Fibroblast of skin of left biceps (primary cell): ENCODE measurements at places on chromosomes 11 and 22.

DNA sequence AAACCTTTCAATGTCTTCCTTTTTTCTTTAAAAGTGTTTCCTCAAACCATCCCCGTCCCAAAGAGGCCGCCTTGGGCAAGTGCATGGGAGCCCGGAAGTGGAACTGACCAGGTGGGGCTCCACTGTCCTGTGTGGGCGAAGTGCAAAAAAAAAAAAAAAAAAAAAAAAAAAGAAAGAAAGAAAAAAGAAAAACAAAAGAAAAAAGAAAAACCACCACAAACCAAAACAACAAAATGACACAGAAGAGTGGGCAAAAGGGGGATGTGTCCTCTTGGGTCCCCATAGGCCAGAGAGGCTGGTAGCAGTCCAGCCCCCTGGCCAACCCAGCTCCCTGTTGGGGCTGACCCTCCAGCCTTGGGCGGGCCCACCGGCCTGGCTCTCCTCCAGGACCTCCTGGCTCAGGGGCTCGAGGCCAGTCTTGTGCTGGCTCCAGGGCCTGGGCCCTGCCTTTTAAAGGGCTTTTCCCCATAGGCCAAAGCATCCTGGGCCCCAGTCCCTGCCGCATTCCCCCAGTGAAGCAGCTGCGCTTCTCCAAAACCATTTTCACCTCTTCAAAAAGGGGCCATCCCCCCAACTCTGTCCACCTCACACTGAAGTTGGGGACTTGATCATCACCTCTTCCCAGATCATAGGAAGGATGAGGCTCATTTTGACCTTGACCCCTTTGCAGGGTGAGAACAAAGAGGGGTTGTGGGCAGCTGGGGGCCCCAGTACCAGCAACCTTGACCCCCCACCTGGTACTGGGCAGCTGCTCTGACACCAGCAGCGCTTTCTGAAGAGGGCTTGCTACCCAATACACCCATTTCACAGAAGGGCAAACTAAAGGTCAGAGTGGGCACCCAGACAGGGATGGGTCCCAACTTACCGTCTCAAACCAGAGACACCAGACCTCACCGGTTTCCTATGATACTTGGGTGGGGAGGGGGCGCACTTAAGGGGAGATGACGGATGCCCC is 9.4 kb downstream of the CBX6 start:
- DNase-seq, result no peak

DNA sequence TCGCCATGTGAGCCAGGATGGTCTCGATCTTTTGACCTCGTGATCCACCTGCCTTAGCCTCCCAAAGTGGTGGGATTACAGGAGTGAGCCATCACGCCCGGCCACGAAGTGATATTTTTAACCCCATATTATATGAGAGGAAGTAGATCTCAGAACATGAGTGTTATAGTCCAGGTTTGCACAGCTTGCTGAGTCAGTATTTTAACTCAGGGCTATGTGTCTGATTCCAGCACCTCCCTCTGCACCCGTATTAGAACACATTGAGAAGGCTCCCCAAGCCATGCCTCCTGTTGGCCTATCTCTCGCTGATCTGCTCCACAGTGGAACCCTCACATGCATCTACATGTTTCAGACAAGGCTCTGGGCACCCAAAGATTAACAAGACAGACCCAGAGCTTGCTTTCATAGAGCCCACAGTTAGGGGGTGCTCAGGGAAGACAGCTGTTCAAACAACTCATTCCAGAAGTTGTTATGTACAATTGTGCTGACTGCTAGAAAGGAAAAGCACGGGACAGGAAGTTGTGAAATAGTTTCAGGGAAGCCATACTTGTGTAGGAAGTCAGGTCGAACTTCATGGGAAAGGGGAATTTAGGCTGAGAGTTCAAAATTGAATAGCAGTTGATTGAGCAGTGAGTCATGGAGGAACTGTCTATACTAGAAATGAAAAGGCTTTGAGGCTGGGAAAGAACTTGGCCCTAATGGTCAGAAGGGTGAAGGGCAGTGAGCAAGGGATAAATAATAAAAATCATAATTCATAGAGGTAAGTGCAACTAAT is 49.3 kb upstream of the CLPB start:
- DNase-seq, result no peak

DNA sequence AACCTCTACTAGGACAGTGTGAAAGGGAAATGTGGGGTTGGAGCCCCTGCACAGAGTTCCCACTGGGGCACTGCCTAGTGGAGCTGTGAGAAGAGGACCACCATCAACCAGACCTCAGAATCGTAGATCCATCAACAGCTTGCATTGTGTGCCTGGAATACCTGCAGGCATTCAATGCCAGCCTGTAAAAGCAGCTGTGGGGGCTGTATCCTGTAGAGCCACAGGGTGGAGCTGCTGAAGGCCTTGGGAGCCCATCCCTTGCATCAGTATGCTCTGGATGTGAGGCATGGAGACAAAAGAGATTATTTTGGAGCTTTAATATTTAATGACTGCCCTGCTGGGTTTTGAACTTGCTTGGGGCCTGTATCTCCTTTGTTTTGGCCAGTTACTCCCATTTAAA is 46.3 kb downstream of the PGR start:
- no peak for DNase-seq

- no peak for DNase-seq
Observed at GRCh38 chr11:124768914-124769313, 6.8 kb upstream of the ESAM start.

DNA sequence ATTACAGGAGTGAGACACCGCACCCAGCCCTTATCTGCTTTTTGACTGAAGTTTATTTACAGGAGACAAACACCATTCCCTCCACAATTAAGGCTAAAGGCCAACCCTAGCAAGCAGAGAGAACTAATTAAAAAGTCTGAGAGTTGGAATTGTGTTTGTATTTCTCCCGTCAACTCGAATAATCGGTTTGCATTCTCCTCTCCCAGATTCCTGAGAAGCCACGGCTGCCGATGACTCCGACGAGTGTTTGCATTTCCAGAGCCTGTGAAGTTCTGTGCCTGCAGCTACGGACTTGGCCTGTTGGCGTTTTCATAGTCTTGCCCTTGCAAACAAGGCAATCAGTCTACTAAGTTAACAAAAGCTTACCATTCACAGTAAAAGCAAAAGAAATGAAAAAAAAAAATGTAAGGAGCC is 73.2 kb upstream of the NUP50 start:
- DNase-seq, result no peak

GRCh38 chr11:67354075-67355022 is 1.0 kb upstream of the POLD4 start:
- no peak for DNase-seq

DNA sequence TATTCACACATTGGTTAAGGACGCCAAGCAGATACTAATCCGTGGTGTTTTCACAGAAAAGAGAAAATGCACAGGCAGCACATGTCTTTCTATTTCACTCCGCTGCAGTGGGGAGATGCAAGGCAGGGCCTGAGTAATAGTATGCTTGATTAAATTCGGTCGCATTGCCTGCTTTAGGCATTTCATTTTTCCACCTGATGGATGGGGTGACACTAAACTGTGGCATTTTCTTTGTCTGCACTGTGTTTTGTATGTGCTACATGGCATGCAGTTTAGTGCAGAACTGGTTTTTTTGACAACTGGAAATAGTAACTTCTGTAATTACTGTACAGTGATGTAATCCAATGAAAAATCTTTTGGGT is 94.9 kb downstream of the SLC17A6 start:
- no peak for DNase-seq

GRCh38 chr22:27205492-27206373 is 548.3 kb downstream of the MIAT start:
- DNase-seq, result no peak

DNA sequence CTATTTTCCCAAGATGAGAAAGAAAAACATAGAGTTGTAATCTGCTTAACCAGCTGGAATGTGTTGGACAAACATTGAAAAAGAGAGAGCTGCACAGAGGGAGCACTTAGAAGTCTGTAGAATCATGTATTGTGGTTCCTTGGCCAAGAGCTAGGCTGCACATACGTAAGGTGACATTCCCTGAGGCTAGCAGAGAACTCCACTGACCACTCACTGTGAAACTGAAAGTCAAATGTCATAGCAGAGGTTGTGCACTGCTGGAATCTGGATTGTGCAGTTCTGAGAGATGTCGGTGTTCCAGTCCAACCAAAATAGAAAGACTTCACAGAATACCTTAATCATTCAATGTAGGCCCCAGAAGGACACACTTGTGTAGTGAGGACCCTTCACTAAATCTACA is 772.8 kb upstream of the RAG2 start:
- no peak for DNase-seq

DNA sequence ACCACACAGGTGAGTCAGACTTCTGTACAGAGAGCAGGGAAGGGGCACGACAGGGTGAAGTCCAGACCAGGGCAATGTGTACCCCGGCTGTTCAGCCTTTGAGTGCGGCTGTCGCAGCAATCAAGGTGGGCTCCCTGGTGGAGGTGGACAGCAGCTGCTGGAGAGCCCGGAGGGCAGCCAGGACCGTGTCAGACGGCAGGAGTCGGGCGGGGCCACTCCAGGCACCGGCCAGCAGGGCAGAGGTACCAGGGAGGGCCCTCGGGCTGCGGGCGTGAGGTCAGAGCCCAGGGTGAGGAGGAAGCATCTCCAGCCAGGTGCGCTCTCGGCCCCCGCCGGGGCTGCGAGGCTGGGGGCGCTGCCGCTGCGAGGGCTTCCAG is 802 bp upstream of the PIM3 start:
- no peak for DNase-seq

DNA sequence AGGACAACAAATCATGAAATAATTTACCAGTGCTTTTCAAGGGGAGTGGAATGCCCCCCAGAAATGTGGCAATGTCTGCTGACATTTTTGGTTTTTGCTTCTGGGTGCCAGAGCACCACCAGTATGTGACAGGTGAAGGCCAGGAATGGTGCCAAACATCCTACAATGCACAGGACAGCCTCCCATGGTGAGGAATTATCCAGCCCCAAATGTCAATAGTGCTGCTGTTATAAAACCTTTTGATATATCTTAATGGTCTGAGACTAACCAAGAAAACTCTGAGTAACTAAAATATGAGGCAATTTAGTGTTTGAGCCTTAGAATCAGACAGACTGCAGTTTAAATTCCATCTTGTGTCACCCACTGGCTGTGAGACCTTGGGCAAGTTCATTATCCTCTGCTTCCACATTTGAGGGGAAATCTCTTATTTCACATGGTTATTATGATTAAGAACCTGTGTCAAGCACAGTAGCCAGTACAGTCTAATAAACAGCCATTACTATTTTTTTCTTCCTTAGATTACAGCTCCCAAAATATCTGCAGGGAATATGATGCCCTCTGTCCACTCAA is 69.5 kb downstream of the AMBRA1 start:
- DNase-seq, result no peak

GRCh38 chr11:69231466-69232018 is 62.4 kb upstream of the MYEOV start:
- DNase-seq, result no peak

- DNase-seq, result no peak
Observed at GRCh38 chr11:118705111-118705741, 25.8 kb upstream of the TREH start.

GRCh38 chr11:128135451-128135850 is 451.9 kb downstream of the ETS1 start:
- no peak for DNase-seq

DNA sequence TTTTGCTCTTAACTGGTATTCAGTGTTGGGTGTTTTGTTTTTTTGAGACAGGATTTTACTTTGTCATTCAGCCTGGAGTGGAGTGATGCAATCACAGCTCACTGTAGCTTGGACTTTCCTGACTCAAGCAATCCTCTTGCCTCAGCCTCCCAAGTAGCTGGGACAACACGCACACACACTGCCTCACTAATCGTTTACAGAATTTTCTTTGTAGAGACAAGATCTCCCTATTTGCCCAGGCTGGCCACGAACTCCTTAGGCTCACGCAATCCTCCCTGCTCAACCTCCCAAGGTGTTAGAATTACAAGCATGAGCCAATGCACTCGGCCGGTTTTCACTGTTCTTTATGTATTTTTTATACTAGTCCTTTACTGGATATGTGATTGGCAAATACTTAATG is 51.0 kb upstream of the IGLL5 start:
- no peak for DNase-seq

GRCh38 chr22:24564376-24565058 is 8.7 kb downstream of the SNRPD3 start:
- DNase-seq, result no peak

DNA sequence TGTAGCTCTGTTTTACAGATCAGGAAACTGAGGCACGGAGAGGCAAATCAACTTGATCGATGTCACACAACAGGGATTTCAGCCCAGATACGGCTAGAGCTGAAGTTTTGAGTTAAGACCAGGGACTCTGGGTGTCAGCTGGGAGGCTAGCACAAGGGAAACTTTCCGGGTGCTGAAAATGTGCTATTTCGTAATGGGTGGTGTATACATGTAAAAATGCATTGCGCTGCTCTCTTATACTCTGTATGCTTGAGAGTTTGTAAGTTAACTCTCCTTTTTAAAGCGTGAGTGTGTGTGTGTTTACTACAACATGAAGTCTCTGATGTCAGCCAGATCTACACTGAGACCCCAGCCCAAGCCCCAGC is 227.6 kb downstream of the MN1 start:
- no peak for DNase-seq

DNA sequence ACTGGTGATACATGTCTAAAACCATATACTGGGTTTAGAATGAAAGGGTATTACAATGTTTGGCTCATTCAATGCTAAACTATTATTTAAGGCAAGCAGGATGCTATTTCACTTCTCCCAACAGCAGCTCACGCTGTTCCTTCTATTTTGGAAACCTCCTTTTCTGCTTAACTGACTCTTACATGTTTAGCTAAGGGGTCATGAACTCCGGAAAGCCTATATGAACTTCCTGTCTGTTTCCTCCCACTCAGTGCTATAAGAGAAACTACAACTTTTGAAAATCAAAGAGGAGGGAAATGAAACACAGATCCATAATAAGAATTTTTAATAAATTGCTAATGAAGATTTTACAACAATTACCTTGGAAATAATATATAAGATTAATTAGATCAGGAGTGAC is 30.9 kb downstream of the SLC36A4 start:
- DNase-seq, result no peak

DNA sequence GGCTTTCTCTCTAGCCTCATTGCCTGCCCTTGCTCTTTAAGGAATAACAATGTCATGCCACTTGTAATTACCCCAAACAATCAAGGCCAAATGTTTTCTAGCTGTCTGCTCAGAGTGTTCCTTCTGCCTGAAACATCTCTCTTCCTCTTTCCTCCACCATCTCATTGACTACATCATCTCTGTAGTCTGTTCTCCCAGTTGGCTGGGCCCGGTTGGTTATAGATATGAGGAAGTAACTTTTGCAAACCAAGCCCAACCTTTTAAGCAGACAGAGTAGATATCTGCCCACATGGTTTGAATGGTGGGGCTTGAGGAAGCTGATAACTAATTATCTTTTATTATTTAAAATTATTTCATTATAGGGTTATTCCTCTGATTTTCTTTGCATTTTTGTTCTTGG is 104.5 kb downstream of the NTM start:
- no peak for DNase-seq

- DNase-seq, result no peak
Observed at GRCh38 chr11:47272706-47273105, 2.8 kb downstream of the MADD start.

GRCh38 chr11:59117774-59118173 is 10.7 kb downstream of the FAM111B start:
- DNase-seq, result no peak

GRCh38 chr11:65501186-65501471 is 2.3 kb downstream of the MALAT1 start:
- DNase-seq, result no peak
